ENCODE measurements at places on chromosomes 5 and 9.

- DNase-seq, result no peak
These were observed 103.9 kb upstream of the DMRT1 start for GRCh38 chr9:737400-738120.

DNA sequence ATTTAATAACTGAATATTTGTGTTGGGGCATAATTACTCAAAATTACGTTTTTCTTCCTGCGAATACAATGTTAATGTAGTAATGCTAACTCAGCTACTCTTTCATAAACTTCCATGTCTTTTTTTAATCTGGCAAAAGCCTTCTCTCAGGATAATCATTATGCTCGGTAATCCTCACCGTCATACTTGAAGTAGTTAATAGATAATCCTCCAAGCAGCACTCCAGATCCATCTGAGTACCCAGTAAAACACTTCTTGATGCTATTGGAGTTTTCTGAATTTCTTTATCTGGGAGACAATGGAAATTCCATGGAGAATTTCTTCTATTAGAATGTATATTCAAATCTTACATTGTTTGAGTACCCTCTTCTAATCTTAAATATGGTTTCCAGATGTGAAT is 34.3 kb downstream of the PARP8 start:
- no peak for DNase-seq

DNA sequence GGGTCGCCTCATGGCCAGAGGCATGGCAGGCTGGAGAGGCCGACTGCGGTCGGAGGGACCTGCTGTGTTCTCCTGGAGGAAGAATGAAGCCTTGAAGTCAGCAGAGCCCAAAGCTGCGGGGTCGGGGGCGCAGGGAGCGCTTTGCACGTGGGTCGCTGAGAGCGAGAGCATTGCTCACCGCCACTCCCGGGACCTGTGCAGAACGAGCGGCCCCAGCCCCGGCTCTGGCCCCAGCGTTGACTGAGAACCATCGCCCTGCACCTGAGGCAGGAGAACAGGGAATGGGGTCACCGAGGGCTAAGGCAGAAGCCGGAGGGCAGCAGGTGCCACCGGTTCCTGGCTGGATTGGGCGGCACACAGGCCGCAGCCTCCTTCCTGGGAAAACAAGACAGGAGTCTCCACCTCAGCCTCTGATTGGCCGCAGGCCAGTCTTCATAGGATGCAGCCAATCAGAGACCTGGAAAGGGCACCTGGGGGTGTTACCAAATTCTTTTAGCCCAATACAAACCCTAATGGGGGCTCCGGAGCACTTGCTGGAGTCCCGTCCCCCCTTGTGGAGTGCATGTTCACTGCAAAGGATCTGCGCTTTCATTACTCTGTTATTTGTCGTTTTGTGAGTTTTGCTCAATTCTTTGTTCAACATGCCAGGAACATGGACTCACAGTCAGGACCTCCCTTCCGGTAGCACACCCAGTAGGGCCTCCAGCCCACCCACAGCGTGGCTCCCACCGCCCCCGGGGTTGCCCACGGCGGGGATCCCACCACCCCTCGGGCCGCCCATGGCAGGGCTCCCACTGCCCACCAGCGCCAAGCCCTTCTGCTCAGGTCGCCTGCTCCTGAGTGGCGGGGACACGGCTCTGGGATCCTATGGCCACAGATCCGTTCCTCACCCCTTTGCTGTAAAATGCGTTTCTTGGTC is 24.7 kb upstream of the SLC6A19 start:
- no peak for DNase-seq

DNA sequence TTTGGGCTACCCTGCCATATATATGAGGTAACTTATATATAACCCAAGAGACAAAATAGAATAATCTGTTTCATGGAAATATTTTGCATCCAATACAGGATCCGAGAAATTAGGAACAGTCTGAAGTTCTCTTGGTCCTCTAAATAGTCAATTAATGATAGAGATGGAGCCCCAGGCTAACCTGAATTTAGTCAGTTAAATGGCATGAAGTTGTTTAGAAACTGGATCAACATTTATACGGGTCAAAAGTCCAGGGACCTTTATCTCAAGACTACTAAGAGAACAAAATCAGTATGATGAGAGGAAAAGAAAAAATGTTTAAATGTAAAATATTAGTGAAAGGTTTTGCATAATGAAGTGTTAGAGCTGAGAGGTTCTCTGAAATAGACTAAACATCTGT is 303.3 kb upstream of the ACTBL2 start:
- DNase-seq, result no peak

- DNase-seq, result no peak
These were observed 51.3 kb downstream of the TMEM167A start for GRCh38 chr5:83025690-83026478.

GRCh38 chr9:113950195-113951031 is 74.3 kb downstream of the ZNF618 start:
- no peak for DNase-seq

GRCh38 chr5:4345850-4346249 is 750.2 kb downstream of the IRX1 start:
- DNase-seq, result no peak

- no peak for DNase-seq
These were observed 907 bp downstream of the HMCN2 start for GRCh38 chr9:130266236-130267098.

GRCh38 chr9:105507096-105507790 is 50.7 kb upstream of the FKTN start:
- DNase-seq, result no peak

DNA sequence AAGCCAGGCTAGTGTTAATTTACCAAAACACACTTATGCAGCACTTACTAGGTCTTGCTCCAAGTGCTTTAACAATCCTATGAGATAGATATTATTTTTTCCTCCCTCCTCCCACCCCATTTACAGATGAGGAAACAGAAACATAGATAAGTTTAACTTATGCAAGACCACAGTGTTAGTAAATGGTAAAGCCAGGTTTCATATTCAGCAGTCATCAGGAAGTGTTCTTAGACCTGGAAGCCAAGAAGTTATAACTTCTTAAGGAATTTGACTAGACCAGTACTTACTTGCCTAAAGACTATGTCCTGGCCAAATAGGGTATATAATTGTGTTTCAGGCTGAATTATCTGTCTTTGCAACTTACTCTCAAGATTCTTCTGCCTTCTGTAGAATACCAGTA is 15.9 kb downstream of the ABHD17B start:
- no peak for DNase-seq

DNA sequence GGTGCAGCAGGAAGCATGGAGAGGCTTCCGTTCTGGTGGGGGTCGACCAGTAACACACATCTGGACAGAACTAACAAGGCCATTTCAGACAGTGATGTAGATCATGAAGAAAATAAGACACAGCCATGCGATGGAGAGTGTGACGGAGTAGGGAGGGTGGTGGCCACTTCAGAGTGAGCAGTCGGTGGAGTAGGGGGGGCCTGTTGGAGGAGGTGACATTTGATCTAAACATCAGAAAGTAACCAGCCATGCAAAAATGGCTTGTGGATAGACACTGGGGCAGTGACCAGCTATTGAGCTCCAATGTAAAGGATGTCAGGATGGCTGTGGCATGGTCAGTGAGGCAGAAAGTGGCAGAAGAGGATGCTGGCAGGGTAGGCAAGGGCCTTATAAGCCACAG is 65.9 kb downstream of the PPARGC1B start:
- DNase-seq, result peak; percentile 50

- DNase-seq, result peak; percentile 39
These were observed 463.8 kb downstream of the BNC2 start for GRCh38 chr9:16406526-16407225.

DNA sequence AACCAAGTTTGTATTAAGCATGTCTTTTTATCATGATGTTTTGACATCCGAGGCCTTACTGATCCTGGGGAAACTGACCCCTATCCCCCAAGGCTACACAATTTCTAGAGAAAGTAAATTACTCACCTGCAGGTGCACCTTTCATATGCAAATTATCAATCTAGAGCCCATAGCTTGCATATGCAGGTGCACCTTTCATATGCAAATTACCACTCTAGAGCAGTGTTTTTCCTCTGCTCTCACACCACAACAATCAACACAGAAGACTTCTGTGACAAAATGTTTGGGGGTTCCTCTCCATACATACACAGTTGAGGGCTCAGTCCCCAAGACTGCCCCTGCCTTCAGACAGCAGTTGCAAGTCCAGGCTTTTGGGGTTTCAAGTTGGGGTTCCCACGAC is 203.7 kb upstream of the RORB start:
- no peak for DNase-seq

- no peak for DNase-seq
These were observed 48.5 kb downstream of the PLGRKT start for GRCh38 chr9:5389109-5389732.

- DNase-seq, result no peak
These were observed 30.0 kb downstream of the SNX30 start for GRCh38 chr9:112780450-112781036.

All from umbilical cord (tissue), 2 donors.